Stimulated activated CD8-positive, alpha-beta memory T cell treated with anti-CD3 and anti-CD28 coated beads, Interleukin-2, amount 100 ng/mL, for 48 hours (primary cell): ENCODE measurements at places on chromosomes 12 and 14.

GRCh38 chr12:116508145-116509121 is 50.7 kb upstream of the MAP1LC3B2 start:
- DNase-seq: no peak

DNA sequence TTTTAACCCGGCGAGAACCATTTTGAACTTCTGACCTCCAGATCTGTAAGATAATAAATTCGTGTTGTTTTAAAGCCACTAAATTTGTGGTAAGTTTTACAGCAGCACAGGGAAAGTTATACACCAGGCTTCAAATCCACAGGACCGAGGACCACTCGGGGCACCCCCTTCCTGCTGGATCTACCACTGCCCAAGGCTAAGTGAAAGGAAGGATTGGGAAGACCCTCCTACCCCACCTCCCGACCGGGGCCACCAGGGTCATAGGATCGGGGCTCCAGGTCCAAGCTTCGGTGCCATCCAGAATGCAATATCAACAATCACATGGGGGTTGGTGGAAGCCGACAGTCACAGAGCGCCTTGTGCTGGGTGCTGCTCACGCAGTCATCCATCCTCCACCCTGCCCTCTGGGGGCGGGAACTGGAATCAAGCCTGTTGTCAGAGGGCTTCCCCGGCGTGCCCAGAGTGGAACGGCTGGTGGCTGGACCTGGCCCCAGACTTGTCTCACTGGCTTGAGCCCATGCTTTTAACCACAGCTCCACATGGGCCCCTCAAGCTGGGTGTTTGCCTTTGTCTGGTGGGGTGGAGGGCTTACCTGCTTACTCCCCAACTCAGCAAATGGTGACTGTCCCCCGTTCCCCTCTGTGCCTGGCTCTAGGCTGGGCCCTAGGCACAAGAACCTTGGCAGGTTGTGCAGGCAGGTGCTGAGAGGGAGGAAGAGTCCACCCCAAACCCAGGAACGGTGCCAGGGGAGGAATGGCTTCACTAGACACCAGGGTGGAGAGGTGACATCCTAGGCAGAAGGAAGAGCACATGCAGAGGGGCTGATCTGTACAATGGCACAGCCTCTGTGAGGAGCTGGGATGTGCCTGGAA is 180.3 kb upstream of the RTL1 start:
- no peak for DNase-seq

DNA sequence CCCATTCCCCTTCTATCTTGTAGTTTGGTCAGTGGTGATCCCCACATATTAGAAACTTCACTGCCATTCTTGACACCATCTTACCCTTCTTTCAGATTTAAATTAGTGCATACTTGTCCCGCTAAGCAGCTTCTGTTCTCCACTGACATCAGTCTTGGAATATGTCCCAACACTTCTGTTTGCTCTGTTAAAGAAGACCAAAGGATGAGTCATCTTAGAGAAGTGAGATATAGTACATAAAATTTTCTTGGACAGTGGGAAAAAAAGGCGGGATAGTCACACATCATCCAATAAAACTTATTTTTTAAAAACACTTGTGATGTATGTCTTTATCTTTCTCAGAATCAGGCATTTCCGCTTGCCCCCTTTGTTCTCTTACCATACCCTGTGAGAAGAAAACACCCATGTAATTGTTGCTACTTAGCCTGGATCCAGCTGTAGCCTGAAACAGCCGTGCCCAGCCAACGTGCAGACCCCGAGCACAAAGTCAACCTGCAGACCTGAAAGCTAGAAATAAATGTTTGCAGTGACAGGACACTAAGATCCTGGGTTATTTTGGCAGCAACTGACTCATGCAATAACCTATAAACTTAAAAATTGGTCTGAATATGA is 100.1 kb upstream of the PDE3A start:
- DNase-seq: no peak

- DNase-seq: peak; percentile 44
Observed at GRCh38 chr12:56034586-56035332, 7.0 kb upstream of the RPS26 start.

- no peak for DNase-seq
Observed at GRCh38 chr14:54650331-54650958, 83.5 kb downstream of the SAMD4A start.

DNA sequence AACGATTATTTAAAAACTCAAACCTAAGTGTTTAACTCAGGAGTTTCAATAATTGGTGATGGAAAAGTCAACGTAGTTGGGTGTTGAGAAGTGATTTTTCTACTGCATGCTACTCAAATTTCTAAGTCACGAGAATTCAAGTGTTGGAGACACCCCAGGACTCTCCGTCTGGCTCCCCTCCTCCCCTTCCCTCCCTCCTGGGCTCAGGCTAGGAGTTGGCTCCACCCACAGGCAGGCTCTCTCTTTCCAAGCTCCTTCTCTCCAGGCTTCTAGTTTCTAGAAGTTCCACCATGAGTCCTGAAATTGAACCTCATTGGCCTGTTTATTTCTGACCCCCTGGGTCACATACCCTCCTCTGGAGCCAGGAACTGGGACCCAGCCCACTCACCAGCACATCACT is 73.0 kb downstream of the TMEM132D start:
- DNase-seq: no peak

- no peak for DNase-seq
Observed at GRCh38 chr14:68952531-68953195, 26.4 kb downstream of the ACTN1 start.

- DNase-seq: no peak
Observed at GRCh38 chr14:65297744-65298143, 114.8 kb upstream of the FUT8 start.

- DNase-seq: no peak
Observed at GRCh38 chr12:25372002-25372401, 121.3 kb upstream of the KRAS start.

- DNase-seq: peak; percentile 73
Observed at GRCh38 chr14:21868442-21869046, 194.9 kb upstream of the OR4E1 start.

DNA sequence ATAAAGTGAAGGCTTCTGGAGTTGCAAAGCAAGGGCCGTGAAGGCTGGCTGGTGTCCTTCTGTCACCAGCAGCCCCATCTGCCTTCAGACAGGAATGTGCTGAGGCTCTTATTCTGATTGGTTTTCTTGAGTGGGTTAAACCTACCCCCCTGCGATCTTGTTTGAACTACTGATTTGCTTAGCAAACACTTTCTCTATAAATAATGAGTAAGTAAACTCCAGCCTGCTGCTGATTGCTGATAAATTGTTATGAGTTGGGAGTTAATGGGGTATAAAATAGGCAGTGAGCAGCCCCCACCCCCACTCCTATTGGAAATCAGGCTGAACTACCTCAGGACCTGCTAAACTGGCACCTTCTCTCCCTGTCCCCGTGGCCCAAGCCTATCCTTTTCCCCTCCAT is 146.1 kb upstream of the NOS1 start:
- no peak for DNase-seq
